ENCODE measurements at places on chromosomes 12 and 14.

DNA sequence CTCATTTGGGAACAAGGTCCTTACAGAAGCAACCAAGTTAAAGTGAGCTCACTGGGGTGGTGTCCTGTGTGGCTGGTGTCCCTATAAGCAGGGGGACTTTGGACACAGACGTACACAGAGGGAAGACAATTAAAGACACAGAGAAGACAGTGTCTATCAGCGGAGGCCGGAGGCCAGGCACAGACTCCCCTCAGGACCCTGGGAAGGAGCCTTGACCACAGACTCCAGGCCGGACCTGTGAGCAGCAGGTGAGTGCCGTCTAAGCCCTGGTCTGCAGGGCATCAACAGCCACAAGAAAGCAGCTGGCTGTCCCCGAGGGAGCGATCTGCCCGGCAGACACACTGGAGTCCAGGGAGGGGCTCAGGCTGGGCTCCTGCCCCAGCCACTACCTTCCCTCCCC is 219.1 kb upstream of the C14orf180 start:
- no peak for DNase-seq

DNA sequence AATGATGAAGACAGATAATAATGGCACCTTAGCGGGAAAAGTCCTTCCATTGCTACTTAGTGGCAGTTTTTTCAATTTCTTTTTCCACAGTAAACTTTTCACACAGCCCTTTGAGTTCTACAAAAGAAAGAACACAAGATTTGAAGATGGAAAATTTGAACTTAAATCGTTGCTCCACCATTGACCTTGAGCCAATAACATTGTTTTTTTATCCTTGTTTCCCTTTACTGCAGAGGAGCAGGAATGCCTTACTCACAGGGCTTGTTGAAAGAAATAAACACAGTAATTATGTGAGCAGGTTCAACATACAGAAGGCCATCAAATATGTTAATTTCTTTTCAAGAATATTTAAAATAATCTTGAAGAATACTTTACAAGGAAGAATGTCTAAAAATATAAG is 181.5 kb upstream of the KRR1 start:
- DNase-seq, result no peak

DNA sequence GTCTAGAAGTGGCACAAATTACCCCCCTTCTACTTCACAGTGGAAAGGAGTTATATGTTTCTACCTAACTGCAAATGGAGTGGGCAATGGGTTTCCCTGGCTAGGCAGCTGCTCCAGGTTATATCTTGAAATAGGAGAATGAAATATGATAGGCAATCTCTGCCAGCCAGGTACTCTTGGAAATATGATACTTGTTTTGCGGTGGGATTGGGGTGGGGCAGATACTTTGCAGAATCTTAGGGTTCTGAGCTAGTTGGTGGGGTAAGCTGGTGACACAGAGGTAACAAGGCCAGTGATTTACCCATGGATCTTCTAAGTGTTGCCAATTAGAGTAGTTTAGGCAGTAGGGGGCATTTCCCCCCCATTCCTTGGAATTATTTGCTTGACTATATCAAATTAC is 140.1 kb downstream of the ATP23 start:
- no peak for DNase-seq

GRCh38 chr12:75859868-75860267 is 171.7 kb downstream of the PHLDA1 start:
- no peak for DNase-seq

DNA sequence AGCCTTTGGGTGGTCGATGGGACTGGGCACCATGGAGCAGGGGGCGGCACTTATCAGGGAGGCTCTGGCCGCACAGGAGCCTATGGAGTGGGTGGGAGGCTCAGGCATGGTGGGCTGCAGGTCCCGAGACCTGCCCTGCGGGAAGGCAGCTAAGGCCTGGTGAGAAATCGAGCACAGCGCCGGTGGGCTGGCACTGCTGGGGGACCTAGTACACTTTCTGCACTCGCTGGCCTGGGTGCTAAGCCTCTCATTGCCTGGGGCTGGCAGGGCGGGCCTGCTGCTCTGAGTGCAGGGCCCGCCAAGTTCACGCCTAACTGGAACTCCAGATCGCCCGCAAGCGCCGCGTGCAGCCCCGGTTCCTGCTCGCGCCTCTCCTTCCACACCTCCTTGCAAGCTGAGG is 33.1 kb upstream of the SLCO1B3 start:
- DNase-seq, result no peak

GRCh38 chr12:85029456-85029855 is 6.6 kb downstream of the TSPAN19 start:
- no peak for DNase-seq

DNA sequence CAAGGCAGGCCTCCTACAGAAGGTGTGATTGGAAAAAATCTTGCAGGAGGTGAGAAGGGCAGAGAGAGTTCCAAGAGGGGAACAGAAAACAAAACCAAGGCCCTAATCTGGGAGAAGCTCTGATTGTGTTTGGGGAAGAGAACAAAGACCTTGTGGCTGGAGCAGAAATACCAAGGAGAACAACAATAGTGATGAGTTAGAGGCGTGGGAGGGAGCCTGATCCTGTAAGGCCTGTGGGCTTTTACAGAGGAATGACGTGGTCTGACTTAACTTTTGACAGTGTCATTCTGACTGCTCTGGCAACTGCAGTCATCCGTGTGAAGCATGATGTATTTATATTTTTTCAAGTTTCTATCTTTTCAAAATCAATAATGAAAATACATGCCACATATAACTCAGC is 200.6 kb downstream of the ANO4 start:
- DNase-seq, result no peak

- DNase-seq, result peak; percentile 43
Measured at GRCh38 chr14:97718886-97719442, 921.8 kb downstream of the VRK1 start.

- no peak for DNase-seq
Measured at GRCh38 chr14:100674428-100674827, 52.3 kb upstream of the DLK1 start.

GRCh38 chr12:60174476-60174875 is 578.6 kb downstream of the SLC16A7 start:
- DNase-seq, result no peak

GRCh38 chr12:11765817-11766794 is 116.6 kb downstream of the ETV6 start:
- peak; percentile 44 for DNase-seq

- peak; percentile 44 for DNase-seq
Measured at GRCh38 chr14:90828642-90829487, 12.6 kb upstream of the TTC7B start.

- no peak for DNase-seq
Measured at GRCh38 chr14:71471634-71472355, 460.4 kb upstream of the RGS6 start.

DNA sequence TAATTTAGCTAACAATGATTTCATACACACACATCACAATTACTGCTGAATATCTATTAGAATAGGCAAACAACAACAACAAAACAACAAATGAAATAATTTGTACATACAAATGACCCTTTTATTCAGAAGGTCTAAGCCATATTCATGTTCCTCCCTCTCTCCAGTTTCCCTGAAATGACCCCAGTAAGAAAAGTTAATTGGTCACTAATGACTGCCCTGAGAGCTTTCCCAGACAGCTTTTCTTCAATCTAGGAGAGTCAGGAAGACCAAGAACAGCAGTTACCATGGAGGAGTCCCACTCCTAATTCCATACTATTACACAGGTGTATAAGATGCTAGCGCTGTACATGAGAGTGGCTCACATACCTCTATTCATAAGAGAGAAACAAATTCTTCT is 121.2 kb upstream of the GRIP1 start:
- DNase-seq, result no peak

- no peak for DNase-seq
Measured at GRCh38 chr14:65069874-65070413, 32.4 kb downstream of the MAX start.

DNA sequence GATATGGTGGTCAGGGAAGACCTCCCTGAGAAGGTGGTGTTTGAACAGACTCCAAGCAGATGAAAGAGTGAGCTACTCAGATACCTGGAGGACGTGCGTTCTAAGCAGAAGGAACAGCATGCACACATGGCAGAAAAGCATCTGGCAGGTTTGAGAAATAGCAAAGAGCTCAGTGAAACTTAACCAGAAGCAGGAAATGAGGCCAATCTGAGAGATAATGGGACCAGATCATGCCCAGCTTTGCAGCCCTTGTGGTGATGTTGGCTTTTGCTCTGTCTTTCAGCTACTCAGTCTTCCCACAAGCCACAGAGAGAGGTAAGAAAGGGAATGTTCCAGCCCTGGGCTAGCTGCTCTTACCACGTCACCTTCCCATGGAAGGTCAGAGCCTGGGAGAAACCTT is 176.3 kb upstream of the GSC start:
- DNase-seq, result peak; percentile 20

DNA sequence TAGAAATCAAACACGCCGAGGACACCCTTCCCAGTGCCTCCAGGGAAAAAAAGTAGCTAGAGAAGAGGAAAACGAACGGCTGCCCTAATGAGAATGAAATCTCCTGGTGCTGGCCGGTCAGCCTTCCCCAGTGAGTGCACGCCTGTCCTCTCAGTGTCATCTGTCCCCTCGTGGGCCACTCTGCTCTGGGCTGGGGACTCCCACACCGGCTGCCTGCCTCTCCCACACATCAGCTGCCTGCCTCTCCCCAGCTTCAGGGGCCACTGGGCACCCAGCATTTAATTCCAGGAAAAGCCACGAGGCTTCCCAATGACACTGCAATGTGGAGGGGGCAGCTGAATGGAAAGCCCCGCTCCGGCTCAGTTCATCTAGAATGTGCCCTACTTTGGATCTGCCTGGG is 59.0 kb downstream of the CCDC85C start:
- no peak for DNase-seq

- DNase-seq, result no peak
Measured at GRCh38 chr12:9900930-9901329, 19.6 kb downstream of the KLRF2 start.

- DNase-seq, result no peak
Measured at GRCh38 chr12:34151019-34151418, 128.7 kb downstream of the ALG10 start.

DNA sequence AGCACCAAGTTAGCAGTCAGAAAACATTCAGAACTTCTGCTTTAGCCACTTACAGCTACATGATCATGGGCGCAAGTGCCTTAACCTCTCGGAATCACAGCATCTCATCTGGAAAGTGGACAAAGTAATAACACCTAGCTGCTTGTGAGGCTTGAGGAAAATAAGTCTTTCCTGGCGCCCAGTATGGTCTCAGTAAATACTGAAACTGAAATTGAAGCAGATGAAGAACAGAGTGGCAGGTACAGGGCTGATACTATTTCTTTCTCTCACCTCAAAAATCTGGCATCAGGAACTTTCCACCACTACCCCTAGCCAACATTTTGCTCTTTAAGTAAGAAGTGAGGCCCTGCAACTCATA is 129.7 kb upstream of the FUT8 start:
- no peak for DNase-seq

- DNase-seq, result no peak
Measured at GRCh38 chr12:46349253-46349652, 23.3 kb downstream of the SLC38A2 start.

DNA sequence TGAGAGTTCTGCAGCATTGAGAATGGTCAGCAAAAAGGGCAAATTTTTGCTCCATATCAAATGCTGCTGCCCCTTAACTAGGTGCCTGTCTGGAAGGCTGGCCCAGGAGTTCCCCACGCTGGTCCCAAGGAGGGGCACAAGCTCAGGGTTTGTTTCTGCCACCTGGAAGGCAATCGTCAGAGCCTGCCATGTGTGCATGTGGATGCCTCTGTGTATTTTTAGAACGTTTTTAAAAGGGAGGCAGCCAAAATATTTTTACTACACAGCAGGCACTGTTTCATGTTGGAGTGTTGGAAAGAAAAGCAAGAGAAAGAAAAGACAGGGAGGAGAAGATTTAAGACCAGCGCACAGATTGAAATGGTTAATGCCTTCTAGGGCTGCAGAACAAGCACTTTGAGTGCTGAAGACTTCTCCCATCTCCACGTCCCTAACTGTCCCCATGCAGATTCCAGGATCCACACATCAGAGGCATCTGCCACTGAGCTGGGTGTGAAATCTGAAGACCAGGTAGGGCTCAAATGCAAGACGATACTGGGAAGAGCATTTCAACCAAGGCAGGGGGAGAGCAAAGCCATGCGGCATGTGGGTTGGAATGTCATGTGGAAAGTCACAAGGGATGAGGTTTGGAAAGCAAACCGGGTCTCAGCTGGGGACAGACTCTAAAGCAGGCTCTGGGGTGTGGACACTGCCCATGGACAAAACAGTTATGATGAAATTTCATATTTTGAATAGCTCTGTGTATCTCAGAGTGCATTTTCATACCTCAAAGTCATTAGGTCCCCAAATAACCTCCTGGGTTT is 557.2 kb downstream of the BCL11B start:
- DNase-seq, result no peak

- no peak for DNase-seq
Measured at GRCh38 chr12:25311506-25311905, 60.8 kb upstream of the KRAS start.

GRCh38 chr12:127260531-127260930 is 1006.4 kb upstream of the TMEM132C start:
- DNase-seq, result no peak

DNA sequence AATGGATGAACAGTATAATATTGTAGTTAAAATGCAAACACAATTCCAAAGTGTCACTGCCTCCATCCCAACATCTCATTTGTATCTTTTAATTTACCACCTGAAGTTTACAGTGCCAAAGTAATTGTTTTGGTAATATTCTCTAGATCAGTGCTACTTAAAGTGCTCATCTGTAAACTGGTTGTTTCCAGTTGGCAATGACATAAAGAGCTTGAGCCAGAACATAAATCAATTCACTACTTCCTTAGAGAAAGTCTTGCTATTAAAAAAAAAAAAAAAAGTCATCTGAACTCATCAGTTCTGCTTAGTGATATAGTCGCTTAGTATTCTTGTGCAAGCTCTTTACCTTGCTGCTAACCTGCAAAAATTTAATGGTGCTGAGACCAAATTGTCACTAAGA is 16.4 kb downstream of the PLCZ1 start:
- no peak for DNase-seq

- no peak for DNase-seq
Measured at GRCh38 chr14:69803753-69804152, 6.7 kb upstream of the SLC10A1 start.

GRCh38 chr12:49323524-49324097 is 556 bp downstream of the TROAP start:
- no peak for DNase-seq

GRCh38 chr12:50533203-50533584 is 28.4 kb downstream of the DIP2B start:
- DNase-seq, result no peak

DNA sequence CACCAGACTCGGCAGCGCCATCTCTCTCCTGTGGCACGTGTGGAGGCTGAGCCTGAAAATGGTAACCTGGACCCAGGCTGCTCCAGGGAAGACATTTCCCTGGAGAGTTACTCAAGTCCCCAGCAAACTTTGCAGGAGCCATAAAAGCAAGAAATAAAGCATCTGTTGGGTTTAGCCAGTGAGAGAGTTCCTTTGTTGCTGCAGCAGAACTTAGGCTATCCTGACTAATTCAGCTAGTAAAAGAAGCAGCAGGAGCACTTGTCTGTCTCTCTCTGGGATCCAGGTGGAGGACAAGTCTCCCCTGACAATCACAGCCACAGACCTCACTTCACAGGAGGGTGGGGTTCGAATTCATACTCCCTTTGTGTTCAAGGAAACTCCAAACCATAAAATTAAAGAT is 79.2 kb upstream of the DIO3 start:
- DNase-seq, result no peak

All from CD4-positive, alpha-beta T cell treated with Interleukin-4 for 4 hours (primary cell).